ENCODE measurements at places on chromosomes 16 and 17. TPM values are rescaled to one million over a fixed set of nuclear protein-coding genes. Genes with fewer than 3 reads are reported as not detected.

Gene KRT17
- total RNA-seq: 0.26 TPM

Gene SDR42E1
- total RNA-seq: 0.77 TPM

Gene SDR42E2
- not detected for total RNA-seq

Gene LPO
- not detected for total RNA-seq

Gene KRTAP2-2
- not detected for total RNA-seq

- peaks cover 2% of the 10 kb centered on the region for H3K36me3 ChIP-seq
- no peak overlapping the region for H3K27ac ChIP-seq
- H3K4me3 ChIP-seq: no peak overlapping the region
- H3K4me1 ChIP-seq: no peaks in the 10 kb centered on the region
- DNase-seq: no peak
Measured at GRCh38 chr16:69306031-69306430, 5.1 kb upstream of the VPS4A start.

DNA sequence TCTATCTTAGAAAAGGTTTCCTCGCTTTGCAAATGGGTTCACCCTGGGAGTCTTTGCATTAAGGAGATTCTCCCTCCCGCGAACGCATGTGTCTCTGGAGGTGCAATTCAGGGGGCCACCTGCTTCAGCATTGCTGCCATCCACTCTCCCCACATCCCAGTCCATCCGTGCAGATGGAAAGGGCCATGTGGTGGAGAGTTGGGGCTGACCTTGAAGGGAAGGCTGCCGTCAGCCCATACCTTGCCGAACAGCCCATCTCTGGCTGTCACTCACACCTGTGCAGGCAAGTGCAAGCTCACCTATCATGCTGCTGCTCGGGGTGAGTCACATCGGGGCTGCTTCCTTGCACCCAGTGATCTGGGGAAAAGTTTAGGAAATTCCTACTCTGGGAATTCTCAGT is 106.1 kb downstream of the ZNF423 start:
- no peaks in the 10 kb centered on the region for H3K4me1 ChIP-seq
- no peaks in the 10 kb centered on the region for H3K27me3 ChIP-seq
- no peak for DNase-seq
- H3K27ac ChIP-seq: no peak overlapping the region
- H3K36me3 ChIP-seq: no peaks in the 10 kb centered on the region

DNA sequence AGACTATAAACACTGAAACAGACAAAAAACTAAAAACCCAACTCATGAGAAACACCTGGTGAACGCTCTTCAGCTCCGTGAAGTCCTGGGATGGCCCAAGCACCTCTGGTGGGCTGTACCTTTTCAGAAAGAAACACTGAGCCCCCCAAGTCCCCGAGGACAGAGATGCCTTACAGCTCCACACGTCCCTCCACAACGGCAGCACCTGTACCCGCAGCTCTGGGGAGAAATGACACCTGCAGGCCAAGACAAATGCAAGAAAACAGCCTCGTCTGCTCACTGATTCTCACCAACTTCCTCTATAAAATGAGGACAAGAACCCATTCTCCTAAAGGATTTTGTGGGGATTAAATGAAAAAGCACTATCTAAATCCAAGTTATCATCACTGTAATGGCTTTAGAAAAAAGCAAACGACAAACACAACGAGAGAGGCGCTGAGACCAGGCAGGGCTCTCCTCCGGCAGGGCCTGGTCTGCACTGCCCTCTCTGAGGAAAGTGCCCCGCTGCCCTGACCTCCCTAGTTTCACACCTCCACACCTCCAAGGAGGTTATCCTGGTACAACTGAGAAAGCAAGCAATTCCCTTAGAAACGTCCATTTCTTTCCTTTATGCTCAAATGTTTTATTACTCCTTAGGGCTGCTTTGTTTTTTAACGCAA is 114.9 kb downstream of the ZNF778 start:
- H3K27me3 ChIP-seq: no peaks in the 10 kb centered on the region
- no peak for DNase-seq
- no peaks in the 10 kb centered on the region for H3K36me3 ChIP-seq
- no peak overlapping the region for H3K4me3 ChIP-seq

DNA sequence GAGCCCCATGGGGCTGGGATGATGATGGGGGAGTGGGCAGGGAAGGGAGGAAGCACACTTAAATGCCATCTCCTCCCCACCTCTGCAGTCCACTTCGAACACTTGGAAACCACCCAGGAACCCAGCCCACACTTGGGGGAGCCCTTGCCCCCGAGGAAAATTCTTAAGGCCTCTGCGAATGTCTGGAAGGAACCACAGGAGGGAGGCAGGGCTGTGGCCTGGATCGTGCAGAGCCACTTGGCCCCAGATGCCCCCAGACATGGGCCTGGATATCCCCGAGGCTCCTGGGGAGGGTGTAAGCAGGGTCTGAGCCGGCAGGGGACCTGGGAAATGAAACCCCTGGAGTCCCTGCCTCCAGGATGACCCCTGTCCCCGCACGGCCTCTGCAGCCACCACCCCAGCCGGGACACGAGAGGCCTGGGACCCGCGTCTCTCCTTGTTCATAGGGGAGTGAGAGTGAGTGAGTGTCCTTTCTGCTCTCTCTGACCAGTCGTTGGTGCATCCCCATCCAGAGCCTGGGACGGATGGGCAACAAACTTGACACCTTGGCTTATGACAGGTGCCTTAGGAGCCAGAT is 11.8 kb upstream of the MTSS2 start:
- no peak overlapping the region for H3K4me3 ChIP-seq
- H3K27me3 ChIP-seq: no peaks in the 10 kb centered on the region
- no peaks in the 10 kb centered on the region for H3K36me3 ChIP-seq
- peak; percentile 72 for DNase-seq

GRCh38 chr17:27665549-27665948 is 34.6 kb downstream of the LGALS9 start:
- no peak for DNase-seq
- H3K27ac ChIP-seq: no peak overlapping the region
- no peaks in the 10 kb centered on the region for H3K27me3 ChIP-seq
- H3K4me1 ChIP-seq: no peaks in the 10 kb centered on the region

- H3K36me3 ChIP-seq: peaks cover 38% of the 10 kb centered on the region
- DNase-seq: peak; percentile 67
- H3K27ac ChIP-seq: no peak overlapping the region
- no peak overlapping the region for H3K4me3 ChIP-seq
- H3K27me3 ChIP-seq: no peaks in the 10 kb centered on the region
Measured at GRCh38 chr17:17812211-17813054, 24.4 kb downstream of the SREBF1 start.

GRCh38 chr17:17683710-17684365 is 2.6 kb downstream of the RAI1 start:
- no peak overlapping the region for H3K4me3 ChIP-seq
- peaks cover 4% of the 10 kb centered on the region for H3K36me3 ChIP-seq
- H3K27ac ChIP-seq: peak overlapping the region; percentile 92
- no peak for DNase-seq
- peaks cover 2% of the 10 kb centered on the region for H3K27me3 ChIP-seq

- no peak overlapping the region for H3K27ac ChIP-seq
- no peaks in the 10 kb centered on the region for H3K27me3 ChIP-seq
- no peak overlapping the region for H3K4me3 ChIP-seq
- DNase-seq: no peak
Measured at GRCh38 chr16:56773532-56773931, 43.6 kb downstream of the NUP93 start.

DNA sequence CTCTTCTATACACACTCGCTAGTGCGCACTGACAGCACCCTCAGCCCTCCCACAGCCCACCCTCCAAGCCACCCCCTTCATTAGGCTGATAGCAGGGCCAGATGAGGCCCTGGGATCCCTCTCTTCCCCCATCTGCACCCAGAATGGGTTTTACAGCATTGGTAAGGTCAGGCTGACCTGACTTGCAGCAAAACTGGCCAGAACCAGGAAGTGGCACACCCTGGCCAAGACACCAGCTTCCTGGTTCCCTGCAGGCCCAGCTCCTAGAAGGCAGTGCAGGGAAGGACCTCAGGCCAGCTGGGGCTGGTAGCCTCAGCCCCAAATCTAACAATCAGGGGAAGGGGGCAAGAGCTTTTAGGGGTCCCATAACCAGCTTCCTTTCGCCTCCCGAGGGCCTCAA is 50.0 kb upstream of the MRPS23 start:
- no peaks in the 10 kb centered on the region for H3K27me3 ChIP-seq
- H3K36me3 ChIP-seq: no peaks in the 10 kb centered on the region
- H3K4me1 ChIP-seq: peaks cover 42% of the 10 kb centered on the region
- H3K4me3 ChIP-seq: no peak overlapping the region
- DNase-seq: no peak
- H3K27ac ChIP-seq: no peak overlapping the region

GRCh38 chr16:31138621-31139578 is 3.4 kb upstream of the PRSS8 start:
- H3K4me1 ChIP-seq: peaks cover 9% of the 10 kb centered on the region
- no peaks in the 10 kb centered on the region for H3K27me3 ChIP-seq
- H3K36me3 ChIP-seq: no peaks in the 10 kb centered on the region
- H3K4me3 ChIP-seq: no peak overlapping the region

Data from fibroblast of lung (primary cell).